A673 (cell line): ENCODE measurements at places on chromosomes 12 and 14. TPM values are rescaled to one million over a fixed set of nuclear protein-coding genes. Genes with fewer than 3 reads are reported as not detected.

The BHLHE41 gene
- 4.3 and 4.8 TPM in 2 replicates for total RNA-seq

The POTEG gene
- total RNA-seq: not detected in 2 replicates

The AMDHD1 gene
- 0.50 and 1.1 TPM in 2 replicates for total RNA-seq

The ACRBP gene
- total RNA-seq: 3.0 and 3.6 TPM in 2 replicates

The TEX22 gene
- 2.1 and 2.7 TPM in 2 replicates for total RNA-seq

The AMIGO2 gene
- 10.9 and 16.7 TPM in 2 replicates for total RNA-seq
